NCI-H510A treated with DMSO at 0.1 percent for 48 hours (cell line): ENCODE measurements at places on chromosomes 7 and 10.

- no peak for DNase-seq
Observed at GRCh38 chr7:157480371-157481050, 143.7 kb downstream of the DNAJB6 start.

DNA sequence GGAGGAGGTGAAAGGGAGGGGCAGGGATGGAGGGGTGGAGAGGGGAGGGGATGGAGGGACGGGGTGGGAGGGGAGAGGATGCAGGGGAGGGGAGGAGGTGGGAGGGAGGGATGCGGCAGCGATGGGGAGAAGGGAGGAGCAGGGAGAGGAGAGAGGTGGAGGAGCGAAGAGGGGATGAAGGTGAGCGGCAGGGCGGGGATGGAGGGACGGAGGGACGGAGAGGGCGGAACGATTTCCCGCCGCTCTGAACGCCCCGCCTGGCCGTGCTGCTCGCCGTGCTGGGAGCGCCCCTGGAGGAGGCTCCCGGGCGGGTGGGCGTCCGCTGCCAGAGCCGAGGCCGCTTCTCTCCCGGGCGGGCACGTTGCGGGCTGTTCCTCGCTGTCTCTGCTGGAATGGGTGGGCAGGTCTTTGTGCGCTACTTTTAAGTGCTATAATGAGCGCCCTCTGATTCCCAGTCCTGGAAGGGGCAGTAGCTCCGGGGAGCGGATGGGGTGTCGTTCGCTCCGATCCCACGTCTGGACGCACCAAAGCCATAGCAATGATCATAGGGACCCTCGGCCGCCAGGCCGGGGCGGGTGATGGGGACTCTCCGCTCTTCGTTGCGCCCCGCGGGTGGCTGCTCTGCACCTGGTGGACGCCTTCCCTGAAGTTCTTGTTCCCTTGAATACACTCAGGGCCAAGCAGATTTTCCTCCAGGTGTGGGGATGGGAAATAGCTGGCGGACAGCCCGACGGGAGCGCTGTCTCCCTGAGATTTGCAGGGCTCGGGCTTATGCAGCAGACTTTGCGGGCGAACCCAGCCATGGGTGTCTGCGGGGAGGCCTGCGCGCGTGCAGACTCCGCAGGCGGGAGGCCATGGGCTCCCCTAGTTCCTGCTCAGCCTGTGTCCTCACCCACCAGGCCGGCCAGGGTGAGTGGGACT is 81.1 kb upstream of the CPXM2 start:
- peak; percentile 83 for DNase-seq

GRCh38 chr7:88357781-88358525 is 51.3 kb upstream of the STEAP4 start:
- DNase-seq, result no peak

DNA sequence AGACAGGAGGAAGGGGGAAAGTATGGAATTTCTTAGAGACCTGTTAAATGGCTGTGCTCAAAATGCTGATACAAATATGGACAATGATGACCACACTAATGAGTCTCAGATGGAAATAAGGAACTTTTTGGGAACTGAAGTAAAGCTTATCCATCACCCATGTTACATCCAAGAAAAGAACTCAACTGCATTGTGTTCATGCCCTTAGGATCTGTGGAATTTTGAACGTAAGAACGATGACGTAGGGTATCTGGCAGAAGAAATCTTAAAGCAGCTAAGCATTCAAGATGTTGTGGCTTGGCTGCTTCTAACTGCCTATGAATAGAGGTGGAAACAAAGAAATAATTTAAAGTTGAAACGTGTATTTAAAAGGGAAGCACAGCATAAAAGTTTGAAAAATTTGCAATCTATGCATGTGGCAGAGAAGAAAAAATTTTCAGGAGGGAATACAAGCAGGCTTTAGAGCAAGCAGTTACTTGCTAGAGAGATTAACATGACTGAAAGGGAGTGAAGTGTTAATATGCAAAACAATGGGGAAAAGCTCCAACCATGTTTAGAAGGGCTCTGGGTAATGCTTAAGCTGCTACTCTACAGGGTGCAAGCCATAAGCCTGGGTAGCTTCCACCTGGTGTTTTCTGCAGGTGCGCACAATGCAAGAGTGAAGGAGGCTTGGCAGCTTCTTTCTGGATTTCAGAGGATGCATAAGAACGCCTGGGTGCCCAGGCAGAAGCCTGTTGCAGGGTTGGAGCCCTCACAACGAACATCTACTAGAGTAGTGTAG is 499.7 kb upstream of the SEMA3D start:
- DNase-seq, result no peak

DNA sequence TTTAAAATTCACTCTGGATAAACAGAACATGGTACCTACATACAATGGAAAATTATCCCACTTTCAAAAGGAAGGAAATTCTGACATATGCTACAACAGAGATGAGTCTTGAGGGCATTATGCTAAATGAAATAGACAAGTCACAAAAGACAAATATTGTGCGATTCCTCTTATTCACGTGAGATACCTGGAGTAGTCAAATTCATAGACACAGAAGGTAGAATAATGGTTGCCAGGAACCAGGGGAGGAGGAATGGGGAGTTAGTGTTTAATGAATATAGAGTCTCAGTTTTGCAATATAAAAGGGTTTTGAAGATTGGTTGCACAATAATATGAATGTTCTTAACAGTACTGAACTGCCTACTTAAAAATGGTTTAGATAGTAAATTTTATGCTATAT is 69.8 kb upstream of the WAC start:
- DNase-seq, result no peak

DNA sequence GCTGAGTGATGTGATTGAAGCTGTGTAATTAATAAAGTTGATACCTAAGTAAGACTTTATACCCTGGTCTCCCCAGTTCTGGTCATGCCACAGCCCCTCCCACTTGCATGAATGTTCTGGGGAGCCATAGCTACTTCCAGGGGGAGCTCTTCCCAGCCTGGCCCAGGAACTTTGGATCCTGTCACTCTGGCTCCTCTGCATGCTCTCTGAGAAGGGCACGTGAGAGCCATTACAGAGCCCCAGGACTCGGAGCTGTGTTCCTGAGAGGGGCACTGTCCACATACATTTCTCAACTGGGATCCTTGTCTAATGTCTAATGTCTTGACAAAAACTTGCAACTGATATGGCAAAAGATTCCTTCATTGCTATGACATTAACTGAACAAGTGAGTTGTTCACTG is 173.9 kb upstream of the NPY start:
- no peak for DNase-seq

GRCh38 chr7:51019891-51020870 is 237.5 kb upstream of the GRB10 start:
- DNase-seq, result no peak

DNA sequence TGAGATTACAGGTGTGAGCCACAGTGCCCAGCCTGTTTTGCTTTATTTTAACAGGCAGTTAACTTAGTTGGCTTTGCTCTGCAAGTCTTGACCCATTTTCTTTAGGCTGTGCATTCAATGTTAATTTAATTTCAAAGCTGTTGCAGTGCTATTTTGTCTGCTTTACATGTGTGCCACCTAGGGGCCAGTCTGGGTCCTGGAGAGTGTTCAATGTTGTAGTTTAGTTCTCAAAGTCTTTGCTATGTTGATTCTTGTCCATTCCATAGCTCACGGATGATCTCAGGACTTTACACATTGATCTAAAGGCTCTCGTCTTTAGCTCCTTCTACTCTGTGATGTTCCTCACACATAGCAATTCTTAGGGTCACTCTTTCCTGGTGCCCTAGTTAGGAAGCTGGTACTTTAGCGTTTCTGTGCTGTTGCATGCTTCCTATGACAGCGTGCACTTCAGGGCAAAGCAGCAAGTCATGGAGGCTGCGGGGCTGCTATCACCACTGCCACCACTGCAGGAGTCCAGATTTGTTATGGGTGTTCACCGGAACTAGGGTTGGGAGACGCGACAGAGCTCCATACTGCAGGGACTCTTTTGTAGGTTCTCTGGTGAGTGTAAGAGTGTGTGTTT is 16.4 kb upstream of the ABCA13 start:
- DNase-seq, result no peak

DNA sequence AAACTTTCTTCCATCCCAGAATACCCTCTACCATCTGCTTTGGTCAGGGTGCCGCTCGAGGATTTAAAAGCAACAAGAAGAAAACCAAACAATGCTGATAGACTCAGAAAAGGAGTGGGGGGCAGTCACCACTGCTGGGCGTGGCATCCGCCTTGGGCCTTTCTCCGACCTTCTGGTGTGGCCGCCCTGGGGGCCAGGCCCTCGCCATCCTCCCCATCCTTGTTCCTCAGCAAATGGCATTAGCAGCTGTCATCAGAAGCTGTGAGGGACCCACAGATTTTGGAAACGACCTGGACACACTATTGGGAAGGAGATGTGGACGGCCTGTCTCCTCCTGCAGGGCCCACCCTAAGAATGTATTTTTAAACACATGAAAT is 4.0 kb downstream of the ZNF511 start:
- DNase-seq, result no peak

DNA sequence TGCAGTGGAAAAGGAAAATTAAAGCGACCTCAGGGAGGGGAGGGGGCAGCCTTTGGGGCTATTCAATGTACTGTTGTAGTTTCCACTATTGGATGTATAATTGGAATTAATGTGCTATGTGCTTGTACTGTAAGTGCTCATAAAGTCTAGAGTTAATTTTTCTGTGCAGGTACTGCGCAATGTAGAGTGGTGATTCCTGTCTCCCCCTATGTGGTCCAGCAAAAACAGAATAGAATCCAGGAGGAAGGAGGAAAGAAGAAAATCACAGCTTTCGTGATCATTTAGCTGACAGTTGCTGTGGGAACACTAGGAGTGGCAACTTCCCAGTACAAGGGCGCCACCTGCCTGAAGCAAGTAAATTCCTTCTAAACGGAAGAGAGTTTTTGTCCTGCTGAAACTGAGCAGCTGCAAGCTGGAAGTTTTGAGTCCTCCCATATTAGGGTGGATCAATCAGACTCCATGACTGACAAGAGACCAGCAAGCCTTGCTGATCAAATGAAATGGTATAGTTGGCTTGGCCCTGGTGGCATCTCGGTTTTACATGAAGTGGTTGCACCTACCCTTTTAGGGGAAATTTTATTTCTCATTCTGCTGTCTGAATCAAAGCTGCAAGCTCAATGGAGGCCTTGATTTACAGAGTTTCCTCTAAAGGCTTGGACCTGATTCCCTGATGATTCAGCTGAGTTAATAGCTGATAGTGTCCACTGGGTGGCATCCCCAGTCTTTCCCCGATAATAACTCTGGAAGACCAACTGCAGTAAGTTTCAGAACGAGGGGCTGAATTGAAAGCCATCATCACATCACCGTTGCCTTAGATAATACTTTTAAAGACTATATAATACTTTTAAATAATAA is 299.8 kb downstream of the HGF start:
- DNase-seq, result peak; percentile 44

GRCh38 chr10:124911124-124912067 is 30.5 kb upstream of the ZRANB1 start:
- no peak for DNase-seq

- no peak for DNase-seq
Observed at GRCh38 chr10:78362406-78363022, 328.9 kb downstream of the RPS24 start.

DNA sequence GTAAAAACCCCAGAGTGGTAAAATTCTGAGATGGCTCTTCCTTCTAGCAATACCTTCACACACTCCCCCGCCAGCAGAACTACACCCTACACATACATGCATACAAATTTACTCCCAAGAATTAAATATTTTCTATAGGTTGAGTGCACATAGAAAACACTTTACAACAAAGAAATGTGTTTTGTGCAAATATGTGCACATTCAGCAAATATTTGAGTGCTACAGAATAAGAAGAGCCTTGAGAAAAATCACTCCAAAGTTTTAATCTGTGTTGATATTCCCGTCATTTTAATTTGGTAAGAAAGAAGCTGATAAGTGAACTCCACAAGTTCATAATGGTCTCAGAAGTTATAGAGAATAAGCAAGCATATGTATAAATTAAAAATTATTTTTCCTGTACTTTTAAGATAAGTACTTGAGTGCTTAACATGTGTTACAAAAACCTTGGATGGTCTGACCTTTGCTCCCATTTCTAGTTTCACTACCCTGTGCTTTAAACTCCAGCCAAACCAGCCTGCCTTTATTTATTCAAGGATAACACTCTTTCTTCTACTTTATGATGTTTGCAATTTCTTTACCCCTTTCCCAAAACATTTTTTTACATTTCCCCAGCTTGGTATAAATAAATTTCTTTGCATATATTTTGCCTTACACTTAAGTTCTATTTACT is 733.5 kb upstream of the LRRTM3 start:
- DNase-seq, result no peak

DNA sequence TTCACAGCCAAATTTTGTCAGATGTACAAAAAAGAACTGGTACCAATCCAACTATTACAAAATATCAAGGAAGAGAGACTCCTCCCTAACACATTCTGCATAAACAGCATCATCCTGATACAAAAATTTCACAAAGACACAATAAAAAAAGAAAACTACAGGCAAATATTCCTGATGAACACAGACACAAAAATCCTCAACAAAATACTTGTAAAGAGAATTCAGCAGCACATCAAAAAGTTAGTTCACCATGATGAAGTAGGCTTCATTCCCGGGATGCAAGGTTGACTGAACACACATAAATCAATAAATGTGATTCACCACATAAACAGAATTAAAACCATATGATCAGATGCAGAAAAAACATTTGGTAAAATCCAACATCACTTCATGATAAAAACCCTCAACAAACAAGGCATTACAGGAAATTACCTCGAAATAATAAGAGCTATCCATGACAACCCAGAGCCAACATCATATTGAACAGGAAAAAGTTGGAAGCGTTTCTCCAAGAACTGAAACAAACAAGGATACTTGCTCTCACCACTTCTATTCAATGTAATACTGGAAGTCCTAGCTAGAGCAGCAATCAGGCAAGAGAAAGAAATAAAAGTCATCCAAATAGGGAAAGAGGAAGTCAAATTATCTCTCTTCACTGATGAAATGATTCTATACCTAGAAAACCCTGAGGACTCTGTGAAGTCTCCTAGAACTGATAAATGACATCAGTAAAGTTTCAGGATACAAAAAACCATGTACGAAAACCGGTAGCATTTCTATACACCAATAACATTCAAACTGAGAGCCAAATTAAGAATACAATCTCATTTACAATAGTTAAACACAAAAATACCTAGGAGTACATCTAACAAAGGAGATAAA is 223.1 kb downstream of the REEP3 start:
- DNase-seq, result no peak

GRCh38 chr7:73612598-73613269 is 11.6 kb downstream of the MLXIPL start:
- DNase-seq, result peak; percentile 12

DNA sequence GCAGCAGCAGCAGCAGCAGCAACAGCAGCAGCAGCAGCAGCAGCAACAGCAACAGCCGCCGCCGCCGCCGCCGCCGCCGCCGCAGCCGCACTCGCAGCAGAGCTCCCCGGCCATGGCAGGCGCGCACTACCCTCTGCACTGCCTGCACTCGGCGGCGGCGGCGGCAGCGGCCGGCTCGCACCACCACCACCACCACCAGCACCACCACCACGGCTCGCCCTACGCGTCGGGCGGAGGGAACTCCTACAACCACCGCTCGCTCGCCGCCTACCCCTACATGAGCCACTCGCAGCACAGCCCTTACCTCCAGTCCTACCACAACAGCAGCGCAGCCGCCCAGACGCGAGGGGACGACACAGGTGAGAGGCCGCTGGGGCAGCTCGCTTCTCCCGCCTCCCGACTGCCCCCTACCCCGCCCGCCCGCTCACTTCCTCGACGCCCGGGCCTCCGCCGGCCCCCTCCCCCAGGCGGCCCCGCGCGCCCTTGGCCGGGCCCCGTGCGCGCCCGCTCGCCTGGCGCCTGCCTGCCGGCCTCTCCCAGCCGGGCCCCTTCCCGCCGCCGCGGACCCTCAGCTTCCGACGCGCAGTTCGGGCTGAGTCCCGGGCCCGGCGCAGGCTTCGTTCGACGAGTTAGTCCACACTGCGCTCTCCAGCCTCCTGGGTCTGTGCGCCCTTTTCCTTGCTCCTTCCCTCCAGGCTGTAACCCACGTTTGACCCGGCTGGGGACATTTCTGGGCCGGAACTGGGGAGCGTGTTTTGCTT is 882 bp downstream of the DLX6 start:
- peak; percentile 21 for DNase-seq
